GF-D8 (cell line): ENCODE measurements at places on chromosomes 12 and 14.

DNA sequence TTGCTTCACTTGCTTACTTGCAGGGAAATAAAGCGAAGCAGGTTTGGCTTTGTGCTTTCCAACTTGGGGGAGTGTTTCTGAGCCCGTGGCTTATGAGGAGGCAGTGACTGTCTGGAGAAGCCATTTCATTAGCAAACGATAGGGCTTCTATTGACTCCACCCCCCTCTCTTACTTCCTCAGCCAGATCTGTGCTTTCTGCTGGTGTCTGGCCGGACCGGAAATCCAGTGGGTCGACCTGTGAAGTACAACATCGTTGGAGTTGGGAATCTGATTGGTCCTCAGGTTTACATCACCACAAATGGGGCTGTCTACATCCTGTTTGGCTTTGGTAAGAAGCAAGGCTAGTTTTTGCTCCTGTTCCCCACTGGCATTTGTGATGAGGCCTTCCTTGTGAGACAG lies 22.3 kb downstream of the FAM234B start:
- DNase-seq = no peak

DNA sequence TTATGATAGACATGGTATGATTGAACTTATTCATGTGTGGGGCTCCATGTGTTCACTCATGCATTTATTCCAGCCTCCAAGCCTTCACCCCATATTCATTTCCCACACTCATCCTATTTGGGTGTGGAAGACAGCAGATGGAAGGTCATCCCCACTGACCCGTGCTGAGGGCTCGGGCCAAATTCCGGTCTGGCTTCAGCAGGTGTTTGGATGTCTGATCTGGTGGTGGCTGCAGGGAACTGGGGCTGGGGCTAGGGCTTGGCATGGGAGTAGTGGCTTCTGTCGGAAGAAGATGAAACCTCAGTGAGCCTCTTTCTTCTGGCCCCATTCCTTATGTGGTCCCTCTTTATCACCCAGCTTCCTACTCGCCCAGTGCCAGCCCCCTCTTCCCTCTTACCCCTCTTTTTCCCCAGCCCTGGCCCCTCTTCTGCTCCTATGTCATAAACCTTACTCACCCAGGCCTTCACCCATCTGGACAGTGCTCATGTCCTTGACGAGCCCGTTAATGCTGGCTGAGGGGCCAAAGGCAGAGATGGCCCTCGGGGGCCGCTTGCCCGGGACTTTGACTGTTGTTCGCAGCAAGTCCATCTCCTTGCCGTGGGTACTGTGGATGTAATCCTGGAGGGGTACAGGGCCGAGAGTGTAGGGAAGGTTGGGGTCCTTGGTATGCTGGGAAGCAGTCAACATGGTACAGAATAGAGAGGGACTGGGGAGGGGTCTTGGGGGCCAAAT lies 8.0 kb downstream of the AGAP2 start:
- DNase-seq = no peak

- DNase-seq = no peak
Observed at GRCh38 chr12:46266869-46267574, 1.8 kb downstream of the SLC38A1 start.

- DNase-seq = no peak
Observed at GRCh38 chr14:54785778-54786770, 116.6 kb downstream of the GCH1 start.

- DNase-seq = no peak
Observed at GRCh38 chr14:32472512-32473463, 143.7 kb downstream of the AKAP6 start.

DNA sequence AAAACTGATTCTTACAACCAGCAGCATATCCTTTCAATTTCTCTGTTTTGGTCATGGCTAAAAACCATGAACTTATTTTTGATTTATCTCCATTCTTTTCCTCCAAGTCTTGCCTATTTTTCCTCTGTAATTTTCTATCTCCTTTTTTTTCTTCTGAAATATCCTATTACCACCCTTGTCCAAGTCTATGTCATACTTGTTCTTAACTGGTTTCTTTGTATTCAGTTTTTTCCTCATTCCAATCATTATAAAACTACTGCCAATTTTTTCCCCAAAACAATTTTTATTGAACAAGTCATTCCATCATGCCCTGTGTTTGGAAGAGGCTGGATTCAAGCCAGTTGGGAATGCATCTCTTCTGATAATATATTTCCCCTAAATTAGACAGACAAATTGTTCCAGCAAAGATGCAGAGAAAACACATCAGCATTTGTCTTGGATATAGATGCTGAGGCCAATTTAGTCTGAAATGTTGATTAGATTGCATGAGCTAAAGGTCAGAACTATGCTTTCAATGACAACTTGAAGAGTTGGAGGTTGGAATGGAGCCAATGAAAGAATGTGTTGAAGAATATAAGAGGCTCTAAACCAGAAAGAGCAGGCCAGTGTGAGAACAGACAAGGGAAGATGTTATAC lies 30.7 kb downstream of the OTOGL start:
- DNase-seq = no peak

DNA sequence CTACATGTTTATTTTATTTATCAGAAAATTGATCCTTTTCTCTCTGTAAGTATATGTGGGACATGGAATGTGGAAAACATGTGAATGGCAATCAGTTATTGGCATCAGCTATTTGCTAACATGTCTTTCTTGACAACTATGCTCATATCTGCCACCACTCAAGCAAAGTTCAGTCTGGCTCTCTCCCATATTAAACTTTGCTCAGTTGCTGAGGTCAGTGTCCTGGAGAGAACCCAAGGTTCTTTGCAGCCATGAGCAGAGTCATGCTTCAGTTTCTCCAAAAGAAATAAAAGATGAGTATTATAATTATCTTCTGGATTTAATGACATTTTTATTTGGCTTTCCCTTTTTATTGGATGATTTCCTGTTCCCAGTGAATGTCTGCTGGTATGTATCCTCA lies 42.6 kb downstream of the A2M start:
- no peak for DNase-seq

DNA sequence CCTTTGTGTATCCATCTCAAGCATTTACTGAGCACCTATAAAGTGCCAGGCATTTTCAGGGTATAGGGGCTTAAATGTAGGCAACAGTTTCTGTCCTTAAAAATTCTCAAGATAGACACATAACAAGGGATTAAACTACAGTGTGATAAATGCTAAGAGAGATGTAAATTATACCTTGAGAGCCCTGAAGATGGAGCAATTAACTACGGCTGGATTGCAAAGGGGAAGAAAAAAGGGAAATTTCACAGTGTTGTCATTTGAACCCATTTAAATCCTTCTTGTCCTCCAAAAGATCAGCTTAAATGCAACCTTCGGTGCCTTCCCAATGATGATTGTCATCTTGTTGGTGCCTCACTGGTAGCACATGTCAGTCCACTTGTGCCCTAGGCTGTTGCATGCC lies 11.5 kb upstream of the IL26 start:
- no peak for DNase-seq

DNA sequence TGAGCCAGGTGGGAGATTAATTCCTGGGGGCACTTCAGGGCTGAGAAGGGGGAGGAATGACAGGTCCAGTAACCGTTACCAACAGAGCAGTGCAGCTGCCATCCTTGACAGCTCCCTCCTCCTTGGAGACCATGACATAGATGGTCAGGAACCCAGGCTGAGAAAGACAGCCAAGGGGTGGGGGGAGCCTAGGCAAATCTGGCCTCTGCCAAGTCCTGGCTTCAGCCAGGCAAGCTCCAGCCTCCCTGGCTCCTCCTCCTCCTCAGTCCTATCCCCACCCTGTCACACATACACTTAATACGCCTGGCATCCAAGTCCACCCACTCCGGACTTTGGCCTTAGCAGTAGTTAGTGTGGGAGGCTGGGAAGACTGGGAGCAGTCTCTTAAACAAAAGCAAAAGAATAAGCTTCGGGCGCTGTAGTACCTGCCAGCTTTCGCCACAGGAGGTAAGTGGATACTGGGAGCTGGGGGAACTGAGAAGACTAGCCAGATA lies at the start of gene RDH5:
TSS of gene RDH5 (plus strand) at position 323 of the 494 bp plus-strand sequence. CDS start 792 bp downstream, outside the sequence.
- no peak for DNase-seq

DNA sequence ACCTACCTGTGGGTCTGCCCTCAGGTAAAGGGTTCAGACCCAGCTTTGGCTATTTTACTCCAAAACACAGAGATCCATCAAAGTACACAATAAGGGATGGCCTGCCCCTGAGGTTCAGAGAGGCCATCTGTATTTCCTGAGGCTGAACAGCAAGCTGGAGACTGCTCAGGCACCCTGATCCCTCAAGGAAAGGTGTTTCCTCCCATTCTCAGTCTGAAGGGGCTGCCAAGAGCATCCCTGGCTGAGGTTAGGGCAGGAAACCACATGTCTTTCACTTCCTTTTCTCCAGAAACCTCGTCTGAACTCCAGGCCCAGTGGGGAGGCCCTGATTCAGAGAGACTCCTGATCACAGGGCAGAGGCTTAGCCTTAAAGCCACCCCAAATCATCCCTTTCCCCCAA lies 1.5 kb downstream of the RILPL1 start:
- peak; percentile 4 for DNase-seq
